ENCODE measurements at places on chromosomes 2 and 18. TPM values are rescaled to one million over a fixed set of nuclear protein-coding genes. Genes with fewer than 3 reads are reported as not detected.

DNA sequence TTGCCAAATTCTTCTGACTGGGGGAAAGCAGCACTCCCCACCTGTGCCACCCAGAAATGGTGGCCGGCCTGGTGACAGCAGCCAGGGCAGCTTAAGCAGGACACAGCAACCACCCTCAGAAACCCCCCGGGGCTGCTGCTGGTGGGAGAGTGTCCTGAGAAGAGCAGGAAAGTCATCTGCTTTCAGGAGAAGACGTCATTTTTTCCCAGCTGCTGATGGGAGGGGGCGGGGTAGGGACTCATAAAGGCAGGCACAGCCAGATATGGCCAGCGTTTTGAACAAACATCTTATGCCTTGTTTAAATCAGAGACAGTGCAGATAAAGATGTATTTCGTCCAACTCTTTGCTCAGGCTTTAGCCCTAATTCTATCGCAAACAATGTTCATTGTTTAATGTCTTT, 139.5 kb downstream of the LRRC30 start:
- no peak for DNase-seq

The POTEF gene
- total RNA-seq, result not detected

DNA sequence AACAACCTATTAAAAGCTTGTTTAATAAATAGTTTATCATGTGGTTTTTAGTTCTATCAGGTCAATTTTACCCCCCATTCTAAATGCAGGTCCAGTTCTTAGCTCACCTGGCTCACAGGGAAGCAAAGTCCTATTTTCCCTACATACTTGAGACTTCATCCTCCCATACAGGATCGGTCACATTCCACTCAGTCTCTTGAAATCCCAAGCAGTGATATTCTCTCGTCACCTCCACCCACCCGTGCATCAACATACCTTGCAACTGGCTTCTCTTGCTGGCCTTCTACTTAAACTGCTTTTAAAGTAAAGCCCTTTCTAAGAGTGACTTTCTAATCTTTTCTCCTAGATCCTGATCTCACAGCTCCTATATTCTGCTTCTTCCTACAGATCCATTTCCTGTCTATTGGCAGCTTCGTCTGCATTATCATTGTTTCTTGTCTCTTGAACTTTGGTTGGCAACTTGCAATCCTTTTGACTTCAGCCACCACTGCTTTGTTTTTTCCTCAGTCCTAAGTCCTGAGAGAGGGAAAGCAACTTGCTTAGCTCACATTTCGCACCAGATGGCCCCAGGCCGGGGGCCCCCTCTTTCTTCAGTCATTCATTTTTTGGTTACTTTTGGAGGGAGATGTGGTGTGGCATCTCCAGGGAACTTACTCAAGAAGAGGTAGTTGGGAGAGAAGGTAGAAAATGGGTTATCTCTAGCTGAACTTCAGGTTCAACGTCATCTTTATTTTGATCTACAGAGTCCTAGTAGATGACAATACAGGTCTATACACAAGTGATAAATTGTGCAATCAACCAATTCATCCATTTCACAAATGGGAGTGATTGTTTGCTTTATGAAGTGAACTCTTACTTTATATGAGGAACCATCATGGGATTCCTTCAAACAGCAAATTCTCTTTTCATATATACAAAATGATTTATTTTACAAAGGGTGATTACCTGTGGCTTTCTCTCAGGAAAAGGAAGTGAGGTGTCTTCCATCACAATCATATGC, 23.9 kb upstream of the NCOA1 start:
- DNase-seq, result no peak

- DNase-seq, result no peak
These were observed 515.5 kb upstream of the CHAC2 start for GRCh38 chr2:53252115-53252514.

- no peak for DNase-seq
These were observed 115.6 kb downstream of the ZNF516 start for GRCh38 chr18:76379226-76380126.

DNA sequence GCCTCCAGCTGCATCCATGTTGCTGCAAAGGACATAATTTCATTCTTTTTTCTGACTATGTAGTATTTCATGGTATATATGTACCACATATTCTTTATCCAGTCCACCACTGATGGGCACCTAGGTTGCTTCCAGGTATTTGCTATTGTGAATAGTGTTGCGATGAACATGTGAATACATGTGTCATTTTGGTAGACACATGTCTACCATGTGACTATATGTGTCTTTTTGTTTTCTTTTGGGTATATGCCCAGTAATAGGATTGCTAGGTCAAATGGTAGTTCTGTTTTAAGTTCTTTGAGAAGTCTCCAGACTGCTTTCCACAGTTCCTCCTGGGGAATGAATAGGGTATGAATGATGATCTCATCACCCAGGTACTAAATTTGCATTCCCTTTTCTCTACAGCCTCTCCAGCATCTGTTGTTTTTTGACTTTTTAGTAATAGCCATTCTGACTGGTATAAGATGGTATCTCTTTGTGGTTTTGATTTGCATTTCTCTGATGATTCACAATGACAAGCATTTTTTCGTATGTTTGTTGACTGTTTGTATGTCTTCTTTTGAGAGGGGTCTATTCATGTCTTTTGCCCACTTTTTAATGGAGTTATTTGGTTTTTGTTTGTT, 35.6 kb upstream of the FEZ2 start:
- no peak for DNase-seq

GRCh38 chr2:64640153-64641044, 13.3 kb downstream of the SERTAD2 start:
- DNase-seq, result no peak
